Stimulated activated CD4-positive, alpha-beta T cell treated with anti-CD3 and anti-CD28 coated beads, Interleukin-12 subunit alpha, Interleukin-12 subunit beta, amount 100 ng/mL, for 24 hours (primary cell): ENCODE measurements at places on chromosomes 4 and X.

DNA sequence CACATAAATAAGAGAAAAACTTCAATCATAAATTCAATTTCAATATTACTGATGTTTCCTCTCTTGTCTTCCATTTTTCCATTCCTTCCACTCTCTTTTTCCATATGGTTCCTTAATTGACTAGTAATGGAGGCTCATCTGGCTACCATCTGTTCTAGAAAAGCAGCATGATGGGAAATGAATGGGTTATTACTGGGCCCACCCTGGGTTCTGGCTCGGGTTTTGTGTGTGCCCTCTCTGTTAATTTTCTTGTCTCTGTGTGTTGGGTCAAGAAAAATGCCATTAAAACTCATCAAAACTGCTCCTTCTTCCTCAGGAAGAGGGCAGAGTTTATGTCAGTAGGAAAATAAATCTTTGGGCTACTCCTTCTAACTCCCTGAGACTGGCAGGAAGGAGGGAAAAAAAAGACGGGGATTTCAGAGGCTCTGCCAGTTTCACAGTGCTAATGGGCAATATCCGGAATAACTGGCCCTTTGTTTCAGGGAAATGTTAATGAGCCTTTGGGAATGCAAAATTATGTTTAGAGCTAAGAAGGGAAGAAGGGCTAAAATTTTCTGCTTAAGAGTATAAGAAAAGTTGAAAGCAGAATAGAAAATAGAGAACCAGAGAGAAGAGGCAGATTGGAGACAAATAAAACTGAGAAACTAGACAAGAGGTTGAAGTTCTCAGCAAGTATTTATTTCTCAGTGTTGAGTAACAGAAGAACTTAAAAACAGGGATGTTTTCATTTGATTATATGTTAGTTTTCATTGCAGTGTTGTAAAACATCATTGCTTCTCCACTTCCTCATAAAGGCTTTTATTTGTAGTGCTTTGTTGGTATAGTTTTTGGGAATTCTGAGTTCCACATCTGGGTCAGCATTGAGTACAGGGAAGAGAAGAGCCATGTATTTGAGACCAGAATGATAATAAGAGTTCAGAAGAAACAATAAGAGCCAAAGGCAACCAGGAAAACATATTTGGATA, 19.7 kb downstream of the GABRB1 start:
- no peak for DNase-seq

- DNase-seq: no peak
Observed at GRCh38 chrX:103734125-103734760, 23.5 kb downstream of the TMEM31 start.

- no peak for DNase-seq
Observed at GRCh38 chr4:132094017-132094416, 1055.1 kb upstream of the PCDH10 start.

DNA sequence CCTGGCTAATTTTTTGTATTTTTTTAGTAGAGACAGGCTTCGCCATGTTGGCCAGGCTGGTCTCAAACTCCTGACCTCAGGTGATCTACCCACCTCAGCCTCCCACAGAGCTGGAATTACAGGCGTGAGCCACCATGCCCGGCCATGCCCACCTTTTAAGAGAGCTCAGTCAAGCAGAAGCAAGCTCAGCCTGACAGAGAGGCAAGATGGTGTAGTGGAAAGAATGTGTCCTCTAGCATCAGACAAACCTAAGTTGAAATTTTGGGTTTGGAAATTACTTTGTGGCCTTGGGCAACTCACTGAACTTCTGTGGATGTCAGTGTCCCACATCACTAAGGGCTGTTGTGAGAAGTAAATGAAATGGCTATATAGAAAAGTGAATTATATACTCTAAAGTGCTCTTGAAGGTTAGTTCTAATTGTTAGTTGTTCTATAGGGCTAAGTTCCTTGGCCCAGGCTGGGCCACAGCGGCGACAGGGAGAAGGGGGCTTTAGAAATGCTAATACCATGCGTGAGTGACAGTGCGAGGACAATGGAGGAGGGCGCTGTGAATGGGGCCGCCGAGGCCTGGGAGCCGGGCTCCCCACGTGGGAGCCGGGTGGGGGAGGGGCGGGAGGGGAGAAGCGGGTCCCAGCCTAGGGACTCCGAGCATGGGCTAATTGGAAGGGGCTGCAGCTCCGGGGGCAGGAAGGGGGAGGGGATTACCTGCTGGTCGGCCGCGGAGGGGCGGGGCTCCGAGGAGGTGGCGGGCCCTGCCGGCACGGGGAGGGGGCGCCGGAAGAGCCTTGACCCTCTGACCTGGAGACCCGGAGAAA, 15.6 kb downstream of the PJA1 start:
- DNase-seq: no peak

- no peak for DNase-seq
Observed at GRCh38 chr4:2272026-2272827, 10.3 kb upstream of the MXD4 start.

DNA sequence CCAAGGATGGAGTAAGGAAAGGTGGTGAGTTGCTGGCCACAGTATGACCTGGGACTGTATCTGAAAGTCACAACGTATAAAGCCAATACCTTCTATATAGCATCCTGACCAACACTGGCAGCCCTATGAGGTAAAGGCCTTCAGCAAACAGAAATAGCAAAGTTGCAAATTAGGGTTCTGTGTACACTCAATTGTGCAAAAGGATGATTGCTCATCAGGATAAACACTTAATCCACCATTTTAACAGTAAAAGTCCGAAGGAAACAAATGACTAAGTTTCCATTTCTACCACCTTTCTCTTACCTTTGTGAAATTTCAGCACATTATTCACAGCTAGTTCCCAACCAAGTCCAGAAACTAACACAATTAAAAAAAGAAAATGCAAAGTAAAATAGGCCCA, 1.4 kb upstream of the FNIP2 start:
- no peak for DNase-seq

GRCh38 chrX:142637206-142637605, 388.5 kb upstream of the SPANXN4 start:
- DNase-seq: no peak

GRCh38 chrX:47539860-47540259, 21.1 kb upstream of the ARAF start:
- DNase-seq: no peak

DNA sequence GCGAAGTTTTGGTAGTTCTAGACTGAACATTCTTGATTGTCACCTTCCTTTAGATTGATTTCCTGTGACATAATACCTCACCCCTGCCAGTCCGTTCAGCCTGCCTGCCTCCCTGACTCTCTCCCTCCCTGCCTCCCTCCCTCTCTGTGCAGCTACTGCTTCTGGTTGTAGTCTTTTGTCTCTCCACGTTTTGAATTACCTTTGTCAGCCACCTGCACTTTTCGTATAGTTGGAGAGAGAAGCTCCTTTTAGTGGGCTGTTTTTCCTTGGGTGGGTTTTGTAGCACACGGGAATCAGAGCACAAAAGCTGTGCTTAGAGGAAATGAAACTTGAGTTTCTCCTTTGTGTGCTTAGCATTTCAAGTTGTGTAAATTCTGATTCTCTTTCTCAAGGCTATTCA, 32.6 kb upstream of the MSMO1 start:
- no peak for DNase-seq

DNA sequence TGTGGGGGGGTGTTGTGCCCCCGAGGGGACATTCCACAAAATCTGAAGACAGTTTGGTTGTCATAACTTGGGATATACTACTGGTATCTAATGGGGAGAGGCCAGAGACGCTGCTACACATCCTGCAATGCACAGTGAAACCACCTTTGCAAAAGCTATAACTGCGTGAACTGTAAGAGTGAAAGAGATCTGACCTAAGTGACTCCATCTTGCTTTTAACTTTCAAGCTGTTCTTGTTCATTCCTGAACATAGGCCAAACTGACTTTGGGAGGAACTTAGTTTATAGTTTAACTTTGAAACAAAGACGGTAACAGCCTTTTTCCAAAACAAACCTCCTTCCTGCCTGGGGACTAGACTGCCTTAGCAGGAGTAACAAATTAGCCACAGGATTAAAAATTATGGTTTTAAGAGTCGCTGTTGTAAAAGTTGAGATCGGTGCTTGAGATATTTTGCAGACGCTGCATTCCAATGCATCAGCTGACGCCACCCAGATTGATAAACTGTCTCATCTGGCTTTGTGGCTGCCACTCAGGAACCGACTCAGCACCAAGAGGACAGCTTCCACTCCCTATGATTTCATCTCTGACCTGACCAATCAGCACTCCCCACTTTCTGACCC, 70.9 kb downstream of the ATXN3L start:
- DNase-seq: no peak

- no peak for DNase-seq
Observed at GRCh38 chr4:24862073-24862751, 50.6 kb downstream of the CCDC149 start.

GRCh38 chrX:132795181-132795580, 163.2 kb downstream of the HS6ST2 start:
- DNase-seq: no peak

- no peak for DNase-seq
Observed at GRCh38 chrX:152843852-152844251, 13.0 kb downstream of the NSDHL start.

- no peak for DNase-seq
Observed at GRCh38 chr4:42720533-42720932, 63.6 kb upstream of the ATP8A1 start.

DNA sequence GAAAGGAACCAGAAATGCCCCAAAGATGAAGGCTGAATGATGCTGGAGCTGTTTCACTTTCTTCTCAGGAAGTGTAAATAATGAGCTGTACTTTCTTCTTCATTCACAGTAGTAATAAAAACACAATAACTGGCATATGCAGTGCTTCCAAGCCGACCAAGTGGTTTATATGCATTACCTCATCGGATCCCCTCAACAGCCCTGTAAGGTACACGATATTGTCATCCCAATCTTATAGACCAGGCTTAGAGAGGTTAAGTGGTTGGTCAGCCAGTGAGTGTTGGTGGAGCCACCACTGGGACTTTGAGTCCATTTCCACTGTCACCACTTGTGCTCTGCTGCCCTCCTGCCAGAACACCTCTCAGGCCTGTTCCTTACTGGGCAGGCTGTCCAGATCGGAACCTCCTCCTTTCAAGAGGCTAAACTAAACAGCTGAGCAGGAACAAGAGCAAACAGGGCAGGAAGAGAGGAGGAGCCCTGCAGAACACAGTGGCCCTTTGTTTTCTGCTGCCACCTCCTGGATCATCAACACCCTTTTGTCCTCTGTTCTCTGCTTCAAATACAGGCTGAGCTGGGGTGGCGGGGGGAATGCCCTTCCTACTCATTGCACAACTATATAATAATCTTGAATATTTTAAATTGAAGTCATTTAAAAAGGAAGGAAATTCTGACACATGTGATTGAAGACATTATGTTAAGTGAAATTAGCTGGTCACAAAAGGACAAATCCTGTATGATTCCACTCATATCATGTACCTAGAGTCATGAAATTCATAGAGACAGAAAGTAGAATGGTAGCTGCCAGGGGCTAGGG, 112.5 kb upstream of the ATP6AP2 start:
- peak; percentile 14 for DNase-seq

DNA sequence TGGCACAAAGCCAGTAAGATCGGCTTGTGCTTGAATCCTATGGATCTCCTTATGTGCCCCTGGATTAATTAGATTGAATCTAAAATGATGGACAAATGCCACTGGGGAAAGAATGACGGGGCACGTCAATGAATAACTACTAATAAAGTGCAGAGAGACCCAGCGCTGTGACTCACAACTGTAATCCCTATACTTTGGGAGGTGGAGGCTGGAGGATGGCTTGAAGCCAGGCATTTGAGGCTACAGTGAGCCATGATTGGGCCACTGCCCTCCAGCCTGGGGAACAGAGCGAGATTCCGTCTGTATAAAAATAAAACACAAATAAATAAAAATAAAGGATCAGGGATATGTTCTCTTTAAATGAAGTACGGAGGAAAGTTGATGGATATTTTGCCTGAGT, 179.4 kb downstream of the DCHS2 start:
- DNase-seq: no peak

GRCh38 chrX:53084863-53085262, 2.7 kb downstream of the TSPYL2 start:
- no peak for DNase-seq

DNA sequence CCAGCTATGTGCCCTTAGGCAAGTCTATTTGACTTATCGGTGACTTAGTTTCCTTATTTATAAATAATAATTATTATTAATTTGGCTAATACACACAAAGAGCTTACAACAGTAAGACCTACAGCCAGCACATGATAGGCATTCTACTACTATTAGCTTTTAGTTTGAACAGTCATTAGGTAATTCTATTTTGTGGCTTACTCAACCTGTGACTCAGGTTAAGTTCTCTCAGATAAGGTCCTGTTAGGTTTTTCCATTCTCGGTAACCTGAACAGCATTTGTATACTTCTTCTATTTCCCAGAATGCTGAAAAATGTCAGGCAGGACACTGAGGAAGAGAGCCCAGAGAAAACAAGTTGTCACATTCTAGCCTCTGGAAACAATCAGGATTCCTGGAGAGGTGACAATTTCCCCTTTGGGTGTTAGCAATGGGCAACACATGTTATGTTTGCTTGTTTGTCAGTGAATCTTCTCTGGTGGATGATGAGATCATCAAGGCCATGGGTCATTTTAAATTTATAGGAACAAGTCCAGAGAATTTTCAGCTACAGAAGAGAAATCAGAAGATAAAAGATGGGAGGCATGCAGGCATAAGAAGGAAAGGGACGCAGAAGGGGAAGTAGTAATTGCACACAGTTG, 2144.7 kb downstream of the PCDH7 start:
- no peak for DNase-seq

GRCh38 chr4:143372093-143372915, 35.6 kb downstream of the GAB1 start:
- DNase-seq: no peak

DNA sequence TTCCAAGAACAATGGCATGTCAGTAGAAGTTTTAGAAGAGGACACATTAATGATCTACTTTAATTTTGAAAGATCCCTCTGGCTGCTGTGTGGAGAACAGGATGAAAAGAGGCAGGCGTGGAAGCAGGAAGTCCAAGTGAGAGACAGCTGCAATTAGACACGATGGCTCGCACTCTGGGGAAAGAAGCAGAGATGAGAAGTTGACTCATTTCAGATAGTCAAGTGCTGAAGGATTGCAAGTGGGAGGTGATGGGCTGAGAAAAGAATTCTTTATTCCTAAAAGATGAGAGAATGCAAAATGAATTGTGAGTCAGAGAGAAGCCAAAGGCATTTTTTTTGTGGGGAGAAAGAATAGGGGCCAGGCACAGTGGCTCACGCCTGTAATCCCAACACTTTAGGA, 16.5 kb downstream of the RXFP1 start:
- no peak for DNase-seq

- peak; percentile 98 for DNase-seq
Observed at GRCh38 chr4:122732329-122733026, at the start of gene BBS12. TSS of gene BBS12 (plus strand) at chr4:122732704. CDS start at chr4:122741893, 9,189 bp downstream.

DNA sequence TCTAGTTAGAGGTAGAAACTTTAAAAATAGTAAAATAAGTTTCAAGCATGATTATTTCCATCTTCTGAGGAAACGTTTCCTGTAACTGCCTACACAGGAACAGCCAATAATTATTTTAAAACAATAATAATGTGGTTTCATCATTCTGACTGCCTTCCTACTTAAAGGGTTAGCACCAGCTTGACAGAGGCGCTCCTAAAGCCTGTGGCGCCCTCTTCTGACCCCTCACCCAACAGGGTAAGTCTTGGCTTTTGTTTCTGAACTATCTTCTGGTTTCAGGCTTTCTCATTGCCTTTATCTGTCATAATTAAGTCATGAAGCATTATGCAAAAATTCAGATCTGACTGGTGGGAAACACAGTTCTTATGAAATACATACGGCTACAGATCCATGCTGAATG, 96.7 kb downstream of the ITM2A start:
- peak; percentile 59 for DNase-seq

- DNase-seq: no peak
Observed at GRCh38 chr4:80540785-80541469, 205.4 kb downstream of the CFAP299 start.

GRCh38 chr4:137700072-137700471, 167.8 kb upstream of the PCDH18 start:
- no peak for DNase-seq
